ENCODE measurements at places on chromosomes 12 and 14.

DNA sequence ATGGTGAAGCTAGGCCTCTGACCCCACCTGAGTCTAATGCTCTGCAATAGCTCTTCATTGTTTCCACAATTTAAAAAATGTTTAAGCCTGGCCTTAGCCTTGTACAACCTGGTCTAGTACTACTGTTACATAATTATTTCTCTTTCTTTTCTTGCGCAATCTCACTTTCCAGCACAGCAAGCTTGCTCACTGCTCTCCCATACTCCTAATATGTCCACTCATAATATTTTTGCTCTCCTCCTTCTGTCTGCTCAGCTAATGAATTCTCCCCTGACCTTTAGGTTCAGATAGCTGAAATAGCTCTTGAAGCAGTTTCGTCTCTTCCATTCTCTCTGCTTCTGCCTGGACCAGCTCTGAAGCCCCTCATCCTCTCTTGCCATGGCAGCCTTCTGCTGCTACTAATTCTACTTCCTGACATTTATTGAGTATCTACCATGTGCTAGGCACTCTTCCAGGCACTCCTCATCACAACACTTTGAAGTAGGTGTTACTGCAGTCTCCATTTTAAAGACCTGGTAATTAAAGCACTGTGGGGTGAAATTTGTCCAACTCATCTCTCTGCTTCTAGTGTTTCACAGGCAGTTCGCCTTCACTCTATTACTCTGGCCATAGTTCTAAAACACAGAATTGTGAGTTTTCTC, 2.8 kb upstream of the SLC48A1 start:
- no peak for DNase-seq

DNA sequence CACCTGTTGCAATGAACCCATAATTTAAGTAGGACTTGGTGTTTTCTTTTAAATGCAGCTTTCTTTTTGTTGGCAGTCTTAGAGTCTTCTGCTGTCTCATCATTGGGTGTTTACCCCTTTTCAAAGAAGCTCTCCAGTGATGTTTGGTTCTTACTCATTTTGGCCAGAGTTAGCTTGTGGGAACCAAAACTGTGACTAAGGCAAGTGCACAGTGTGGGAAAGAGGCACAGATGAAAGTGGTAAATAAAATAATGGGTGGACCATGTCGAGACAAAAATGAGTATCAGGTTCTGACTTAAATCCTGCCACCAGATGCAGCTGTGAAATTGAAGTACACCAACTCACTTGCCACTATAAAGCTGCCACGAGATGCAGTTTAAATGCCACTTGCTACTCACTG, 615.4 kb upstream of the MIS18BP1 start:
- no peak for DNase-seq

DNA sequence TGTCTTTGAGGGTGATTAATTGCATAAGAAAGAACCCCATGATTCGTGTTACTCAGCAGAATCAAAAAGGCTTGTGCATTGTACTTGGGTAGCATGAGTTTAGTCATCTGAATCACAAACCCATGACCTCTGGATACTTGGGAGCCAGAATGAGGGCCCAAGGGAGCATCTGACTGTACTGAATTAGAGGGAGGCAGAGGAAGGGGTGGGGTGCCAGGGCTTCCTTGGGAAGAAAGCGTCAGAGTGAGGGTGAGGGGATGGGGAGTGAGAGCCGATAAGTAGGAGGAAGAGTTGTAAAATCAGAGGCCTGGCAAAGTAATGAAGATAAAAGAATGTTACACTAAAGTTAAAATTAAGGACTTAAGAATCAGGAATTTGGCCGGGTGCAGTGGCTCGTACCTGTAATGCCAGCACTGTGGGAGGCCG, 29.8 kb downstream of the GPRC5D start:
- no peak for DNase-seq

DNA sequence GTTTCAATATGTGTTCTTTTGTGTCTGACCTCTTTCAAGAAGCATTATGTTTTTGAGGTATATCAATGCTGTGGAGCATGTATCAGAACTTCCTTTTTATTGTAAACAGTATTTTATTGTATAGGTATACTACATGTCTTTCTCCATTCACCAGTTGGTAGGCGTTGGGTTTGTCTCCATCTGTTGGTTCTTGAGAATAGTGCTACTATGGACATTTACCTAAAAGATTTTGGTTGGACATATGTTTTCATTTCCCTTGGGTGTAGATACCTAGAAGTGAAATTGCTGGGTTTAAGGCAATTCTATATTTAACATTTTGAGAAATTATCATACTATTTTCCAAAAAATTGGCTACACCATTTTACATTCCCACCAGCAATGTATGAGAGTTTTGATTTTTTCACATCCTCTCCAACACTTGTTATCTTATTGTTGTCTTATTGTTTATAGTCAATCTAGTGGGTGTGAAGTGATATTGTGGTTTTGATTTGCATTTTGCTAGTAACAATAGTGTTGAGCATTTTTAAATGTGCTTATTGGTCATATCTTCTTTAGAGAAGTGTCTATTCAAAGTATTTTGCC, 409.2 kb downstream of the IPO8 start:
- no peak for DNase-seq

DNA sequence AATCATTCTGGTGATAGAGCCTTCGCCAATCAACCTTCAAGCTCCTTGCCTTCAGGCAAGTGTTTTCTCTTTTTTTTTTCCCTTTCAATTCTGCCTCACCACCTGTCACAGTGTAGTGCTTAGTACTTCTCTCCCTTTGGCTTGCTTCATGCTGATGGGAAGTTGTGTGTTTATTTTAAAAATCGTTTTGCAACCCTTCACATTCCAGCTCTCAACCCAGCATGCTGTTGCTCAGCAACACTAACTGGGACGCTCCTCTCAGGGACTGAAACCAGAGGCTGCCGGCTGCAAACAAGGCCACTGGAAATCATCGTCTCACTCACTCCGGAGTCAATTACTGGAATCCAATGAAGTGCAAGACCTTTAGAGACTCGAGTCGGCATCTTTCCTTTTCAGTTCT, 342.7 kb downstream of the PRKD1 start:
- no peak for DNase-seq

GRCh38 chr12:92434607-92435025, 268.2 kb upstream of the PLEKHG7 start:
- DNase-seq: no peak

- DNase-seq: no peak
Observed at GRCh38 chr12:19437996-19438395, 1.3 kb upstream of the AEBP2 start.

GRCh38 chr12:10190558-10191388, 11.9 kb downstream of the TMEM52B start:
- DNase-seq: peak; percentile 7

- DNase-seq: no peak
Observed at GRCh38 chr14:94656043-94656442, 43.9 kb downstream of the SERPINA3 start.

GRCh38 chr14:87170179-87170578, 822.8 kb downstream of the GALC start:
- DNase-seq: no peak

- DNase-seq: no peak
Observed at GRCh38 chr12:19915392-19916195, 452.7 kb upstream of the PDE3A start.

All from effector CD8-positive, alpha-beta T cell (primary cell).